ENCODE measurements at places on chromosomes 7 and 10.

DNA sequence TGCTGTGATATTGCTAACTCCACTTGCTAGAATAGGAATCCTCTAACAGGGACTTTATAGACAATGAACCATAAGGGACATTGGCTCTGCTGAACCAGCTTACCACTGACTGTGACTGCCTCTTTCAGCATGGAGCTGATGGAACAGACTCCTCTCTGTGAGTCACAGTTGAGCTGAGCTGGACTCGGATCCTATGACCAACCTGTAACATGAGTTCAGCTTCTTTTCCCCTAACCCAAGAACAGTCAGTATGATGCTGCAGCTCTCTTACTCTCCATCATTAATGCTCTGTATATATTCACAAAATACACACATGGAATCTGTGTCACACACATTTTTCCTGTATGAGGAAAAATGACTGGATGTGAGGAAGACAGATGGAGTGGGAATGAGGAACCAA is 177.9 kb upstream of the BET1 start:
- no peak for DNase-seq

DNA sequence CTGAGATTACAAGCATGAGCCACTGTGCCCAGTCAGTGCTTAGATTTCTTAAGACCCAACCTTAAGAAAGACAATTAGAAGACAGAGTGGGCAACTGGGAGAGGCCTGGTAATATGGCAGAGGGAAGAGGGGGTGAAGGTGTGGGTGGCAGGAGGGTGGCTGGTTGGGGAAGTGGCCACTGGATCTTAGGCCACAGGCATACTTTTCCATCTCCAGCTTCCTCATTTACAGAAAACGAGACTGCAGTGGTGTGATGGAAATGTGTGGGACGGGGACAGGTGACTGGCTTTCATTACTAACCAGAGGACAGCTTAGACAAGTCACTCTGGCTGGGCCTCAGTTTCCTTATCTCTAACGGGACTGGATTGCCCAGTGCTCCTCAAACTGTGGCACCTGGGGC is 1.0 kb upstream of the FFAR4 start:
- DNase-seq = no peak

DNA sequence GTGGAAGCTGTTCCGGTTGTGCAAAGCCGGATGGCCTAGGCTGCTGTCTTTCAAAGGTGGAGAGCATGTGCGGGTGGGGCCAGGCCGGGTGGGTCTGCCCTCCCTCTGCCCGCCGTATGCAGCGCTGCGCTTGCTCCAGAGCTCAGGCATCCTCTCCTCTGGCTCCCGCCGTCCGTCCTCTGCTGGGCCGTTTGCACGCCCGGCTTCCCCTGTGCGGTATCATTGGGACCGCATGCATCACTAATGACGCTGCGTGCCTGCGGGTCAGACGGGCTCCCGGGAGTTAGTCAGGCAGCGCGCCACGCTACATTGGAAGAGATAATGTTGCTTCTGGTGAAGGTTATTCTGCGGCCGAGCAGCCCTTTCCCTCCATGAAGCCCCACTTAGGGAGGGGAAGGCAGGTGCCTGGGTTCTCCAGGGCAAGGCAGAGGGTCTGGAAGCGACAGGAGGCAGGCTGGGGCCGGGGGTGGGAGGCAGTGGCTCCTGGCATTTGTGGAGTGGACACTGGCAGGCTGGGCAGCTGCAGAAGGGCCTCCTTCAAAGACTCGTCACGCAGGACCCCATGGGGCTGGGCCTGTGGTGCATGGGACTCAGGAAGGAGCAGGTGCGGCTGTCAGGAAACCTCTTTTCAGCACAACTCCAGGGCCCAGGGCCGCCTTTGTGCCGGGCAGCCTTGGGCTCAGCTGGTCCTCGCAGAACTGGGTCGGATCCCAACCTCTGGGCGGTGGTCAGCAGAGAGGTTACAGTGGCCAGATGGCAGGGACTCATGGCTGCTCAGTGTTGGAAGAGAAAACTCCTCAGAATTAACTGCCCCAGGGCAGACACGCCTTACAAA is 318.5 kb downstream of the WDR37 start:
- DNase-seq = no peak

DNA sequence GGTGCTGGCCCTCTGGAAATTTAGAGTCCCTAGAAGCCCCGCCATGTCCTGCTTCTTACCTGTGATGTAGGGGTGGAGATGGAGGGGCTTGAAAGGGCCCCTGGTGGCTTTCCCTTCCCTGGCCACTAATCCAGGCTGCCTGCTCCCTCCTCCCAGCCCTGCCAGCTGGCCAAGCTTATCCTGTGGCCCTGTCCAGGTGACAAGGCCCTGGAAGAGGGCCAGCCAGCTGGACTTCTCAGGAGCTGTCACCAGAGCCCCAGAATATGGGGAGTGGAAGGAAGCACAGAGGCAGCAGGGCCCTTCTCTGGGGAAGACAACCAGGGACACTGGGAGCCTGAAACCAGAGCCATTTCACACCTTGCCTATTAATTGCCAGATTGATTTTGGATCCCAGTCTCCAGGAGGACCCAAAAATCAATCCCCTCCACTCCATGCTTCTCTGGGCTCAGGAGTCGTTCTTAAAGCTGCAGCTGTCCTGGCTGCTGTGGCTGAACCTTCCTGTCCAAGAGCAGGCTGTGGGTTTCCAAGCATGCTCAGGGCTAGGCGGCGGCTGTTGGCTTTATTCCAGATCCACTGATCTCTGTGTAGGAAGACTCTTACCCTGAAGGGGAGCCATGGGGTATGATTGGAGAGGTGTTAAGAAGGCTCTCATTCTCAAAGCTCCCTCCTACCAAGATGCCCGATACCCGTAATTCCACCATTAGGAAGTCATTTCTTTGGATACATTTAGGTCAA is 52.6 kb upstream of the PCBD1 start:
- DNase-seq = no peak

DNA sequence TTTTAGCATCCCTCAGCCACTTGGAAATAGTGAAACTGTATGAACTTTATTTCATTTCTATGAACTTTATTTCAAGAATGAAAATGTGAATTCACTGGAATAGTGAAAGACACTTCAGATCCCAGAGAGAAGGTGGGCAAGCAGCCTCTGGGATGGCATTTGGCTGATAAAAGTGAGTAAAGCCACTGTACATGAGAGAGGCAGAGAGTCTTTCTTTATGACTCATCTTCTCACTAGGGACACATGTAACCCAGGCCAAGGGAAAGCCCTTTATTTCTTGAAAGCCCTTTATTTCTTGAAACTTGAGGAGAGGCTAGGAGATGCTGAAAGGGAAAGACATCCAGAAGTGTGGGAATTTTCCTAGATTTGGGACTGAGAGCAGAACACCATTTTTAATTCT is 148.9 kb upstream of the SMIM30 start:
- no peak for DNase-seq

DNA sequence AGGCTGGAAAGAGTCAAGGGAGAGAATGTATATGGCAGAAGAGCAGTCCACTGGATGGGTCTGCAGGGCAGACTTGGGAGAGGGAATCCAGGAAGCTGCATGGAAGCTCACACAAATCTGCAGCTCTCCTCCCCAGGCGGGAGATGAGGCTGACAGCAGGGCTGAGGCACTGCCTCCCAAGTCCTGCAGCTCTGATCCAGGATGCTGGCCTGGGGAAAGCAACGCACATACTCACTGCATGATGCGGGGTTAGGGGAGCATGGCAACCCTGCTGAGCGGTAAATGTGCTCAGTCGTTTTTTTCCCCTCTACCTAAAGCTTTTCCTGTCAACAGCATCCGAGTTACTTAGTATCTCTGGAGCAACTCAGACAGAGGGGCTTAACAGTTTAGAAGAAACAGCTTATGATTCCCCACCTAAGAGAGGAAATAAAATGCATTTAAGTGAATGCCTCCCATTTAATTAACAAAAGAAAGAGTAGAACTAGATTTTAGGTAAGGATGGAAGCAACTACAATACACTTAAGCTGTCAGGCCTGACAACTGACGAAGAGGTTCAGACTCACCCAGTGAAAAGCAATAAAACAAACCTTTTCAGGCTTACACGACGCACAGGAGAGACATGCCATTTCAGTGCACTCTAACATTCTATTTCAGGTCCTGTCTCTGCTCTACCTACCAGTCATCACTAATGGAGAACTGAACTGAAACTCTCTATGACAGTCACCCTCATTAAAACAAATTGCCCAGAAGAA is 37.0 kb downstream of the CHCHD3 start:
- DNase-seq = no peak

DNA sequence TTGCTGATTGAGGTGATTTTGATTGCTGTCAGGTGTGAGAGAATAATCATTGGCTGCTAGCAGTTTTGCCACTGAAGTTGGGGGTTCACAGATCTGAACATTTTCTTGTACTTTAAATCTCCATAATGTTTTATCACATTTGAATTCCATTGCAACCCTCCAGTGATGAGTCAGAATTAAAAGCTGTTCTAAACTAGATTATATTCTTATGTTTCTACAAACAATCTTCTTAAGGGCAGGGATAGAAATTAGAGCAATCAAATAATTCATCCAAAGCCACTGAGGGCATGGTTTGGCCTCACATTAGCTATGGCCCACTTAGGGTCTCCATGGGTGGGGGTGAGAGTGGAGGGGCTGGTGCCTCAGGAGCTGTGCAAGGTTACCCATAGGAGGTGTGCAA is 53.0 kb upstream of the RPA3 start:
- no peak for DNase-seq

DNA sequence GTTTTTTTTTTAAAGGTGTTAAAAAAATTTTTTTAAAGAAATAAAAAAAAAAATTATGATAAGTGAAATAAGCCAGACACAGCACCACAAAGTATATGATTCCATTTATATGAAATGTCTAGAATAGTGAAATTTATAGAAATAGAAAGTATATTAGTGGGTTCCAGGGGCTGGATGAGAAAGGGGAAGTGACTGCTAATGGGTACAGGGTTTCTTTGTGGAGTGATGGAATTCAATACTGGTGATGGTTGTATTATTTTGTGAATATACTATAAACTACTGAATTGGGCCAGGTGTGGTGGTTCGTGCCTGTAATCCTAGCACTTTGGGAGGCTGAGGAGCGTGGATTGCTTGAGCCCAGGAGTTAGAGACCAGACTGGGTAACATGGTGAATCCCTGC is 82.2 kb downstream of the KBTBD2 start:
- no peak for DNase-seq

GRCh38 chr7:130369831-130370550 is 10.3 kb upstream of the CPA1 start:
- DNase-seq = no peak

DNA sequence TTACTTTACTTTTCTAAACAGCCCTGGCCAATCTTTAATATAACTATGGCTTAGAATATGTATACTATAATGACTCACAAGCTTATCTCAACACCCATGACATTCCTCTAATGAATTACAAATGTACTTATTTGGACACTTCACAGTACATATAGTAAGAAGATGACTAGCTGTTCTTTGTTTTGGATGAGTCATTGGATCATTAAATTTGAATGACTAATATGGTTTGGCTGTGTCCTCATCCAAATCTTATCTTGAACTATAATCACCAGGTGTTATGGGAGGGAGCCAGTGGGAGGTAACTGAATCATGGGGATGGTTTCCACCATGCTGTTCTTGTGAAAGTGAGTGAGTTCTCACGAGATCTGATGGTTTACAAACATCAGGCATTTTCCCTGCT is 807.5 kb upstream of the SORCS1 start:
- DNase-seq = no peak

Data from left colon (tissue), 2 donors.